ENCODE measurements at places on chromosomes 11 and 22. TPM values are rescaled to one million over a fixed set of nuclear protein-coding genes. Genes with fewer than 3 reads are reported as not detected.

DNA sequence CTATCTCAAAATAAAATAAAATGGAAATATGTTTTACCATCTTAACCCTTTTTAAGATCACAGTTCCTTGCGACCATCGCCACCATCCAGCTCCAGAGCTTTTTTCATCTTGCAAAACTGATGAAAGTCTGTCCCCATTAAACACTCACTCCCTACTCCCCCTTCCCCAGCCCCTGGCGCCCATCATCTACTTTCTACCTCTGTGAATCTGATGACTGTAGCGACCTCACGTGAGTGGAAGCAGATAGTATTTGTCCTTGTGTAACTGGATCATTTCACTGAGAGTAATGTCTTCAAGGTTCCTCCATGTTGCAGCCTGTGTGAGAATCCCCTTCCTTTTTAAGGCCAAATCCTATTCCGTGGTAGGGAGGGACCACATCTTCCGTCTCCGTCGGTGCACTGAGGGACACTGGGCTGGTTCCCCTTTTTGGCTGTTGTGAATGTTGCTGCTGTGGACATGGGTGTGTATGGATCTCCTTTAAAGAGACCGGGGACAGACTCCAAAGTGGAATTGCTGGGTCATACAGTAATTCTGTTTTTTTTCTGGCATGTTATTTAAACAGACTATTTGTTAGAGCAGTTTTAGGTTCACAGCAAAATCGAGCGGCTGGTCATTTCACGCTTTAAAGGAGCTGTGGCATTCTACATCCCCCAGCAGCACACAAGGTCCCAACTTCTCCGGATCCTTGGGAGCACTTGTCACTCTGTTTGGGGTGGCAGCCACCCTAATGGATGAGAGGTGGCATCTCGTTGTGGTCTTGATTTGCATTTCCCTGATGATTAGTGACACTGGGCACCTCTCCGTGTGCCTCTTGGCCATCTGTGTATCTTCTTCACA, 120.0 kb downstream of the KCNQ1 start:
- no peak overlapping the region for H3K27ac ChIP-seq
- H3K27me3 ChIP-seq = no peaks in the 10 kb centered on the region
- H3K36me3 ChIP-seq = no peaks in the 10 kb centered on the region
- no peak overlapping the region for H3K4me3 ChIP-seq

DNA sequence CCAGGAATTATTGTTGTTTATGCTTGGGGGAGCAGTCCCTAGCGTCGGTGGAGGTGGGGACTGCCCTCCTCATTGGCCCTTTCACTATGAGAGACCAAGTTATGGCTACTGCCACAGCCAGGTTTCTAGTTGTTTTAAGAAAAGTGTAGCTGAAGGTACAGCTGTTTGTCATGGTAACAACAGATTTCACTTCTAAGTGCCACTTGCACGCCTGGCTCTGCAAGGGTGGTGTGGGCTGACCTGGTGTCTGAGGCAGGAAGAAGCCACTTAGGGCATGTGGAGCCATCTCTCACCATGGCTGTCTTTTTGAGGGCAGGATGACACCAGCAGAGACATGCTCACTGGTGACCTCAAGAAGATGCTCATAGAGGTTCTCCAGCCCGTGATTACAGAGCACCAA, 46.3 kb upstream of the MPEG1 start:
- no peak for DNase-seq
- no peak overlapping the region for H3K27ac ChIP-seq
- H3K4me3 ChIP-seq = no peak overlapping the region

The LIMK2 gene
- total RNA-seq = 27.7 TPM

The KCNJ11 gene
- 0.53 TPM for total RNA-seq

DNA sequence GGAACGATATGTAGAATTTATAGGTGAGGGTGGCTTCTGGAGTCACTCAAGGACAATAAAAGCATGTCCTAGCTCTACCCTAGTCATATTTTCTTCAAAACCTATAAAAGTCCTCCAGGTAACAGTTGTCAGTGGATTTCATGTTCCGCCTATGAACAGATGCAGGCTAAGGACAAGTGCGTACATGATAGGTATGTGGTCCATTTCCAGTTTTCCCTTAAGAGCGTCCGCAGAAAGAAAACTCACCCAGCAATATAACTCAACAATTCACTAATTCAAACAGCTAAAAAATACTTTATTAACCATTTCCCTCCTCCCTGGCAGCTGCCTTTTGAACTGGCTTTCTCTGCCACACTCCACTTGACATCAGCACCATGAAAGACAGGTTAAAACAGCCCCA, 50.2 kb upstream of the CCDC34 start:
- no peak for DNase-seq
- no peaks in the 10 kb centered on the region for H3K27me3 ChIP-seq
- no peak overlapping the region for H3K4me3 ChIP-seq
- H3K4me1 ChIP-seq = no peaks in the 10 kb centered on the region

DNA sequence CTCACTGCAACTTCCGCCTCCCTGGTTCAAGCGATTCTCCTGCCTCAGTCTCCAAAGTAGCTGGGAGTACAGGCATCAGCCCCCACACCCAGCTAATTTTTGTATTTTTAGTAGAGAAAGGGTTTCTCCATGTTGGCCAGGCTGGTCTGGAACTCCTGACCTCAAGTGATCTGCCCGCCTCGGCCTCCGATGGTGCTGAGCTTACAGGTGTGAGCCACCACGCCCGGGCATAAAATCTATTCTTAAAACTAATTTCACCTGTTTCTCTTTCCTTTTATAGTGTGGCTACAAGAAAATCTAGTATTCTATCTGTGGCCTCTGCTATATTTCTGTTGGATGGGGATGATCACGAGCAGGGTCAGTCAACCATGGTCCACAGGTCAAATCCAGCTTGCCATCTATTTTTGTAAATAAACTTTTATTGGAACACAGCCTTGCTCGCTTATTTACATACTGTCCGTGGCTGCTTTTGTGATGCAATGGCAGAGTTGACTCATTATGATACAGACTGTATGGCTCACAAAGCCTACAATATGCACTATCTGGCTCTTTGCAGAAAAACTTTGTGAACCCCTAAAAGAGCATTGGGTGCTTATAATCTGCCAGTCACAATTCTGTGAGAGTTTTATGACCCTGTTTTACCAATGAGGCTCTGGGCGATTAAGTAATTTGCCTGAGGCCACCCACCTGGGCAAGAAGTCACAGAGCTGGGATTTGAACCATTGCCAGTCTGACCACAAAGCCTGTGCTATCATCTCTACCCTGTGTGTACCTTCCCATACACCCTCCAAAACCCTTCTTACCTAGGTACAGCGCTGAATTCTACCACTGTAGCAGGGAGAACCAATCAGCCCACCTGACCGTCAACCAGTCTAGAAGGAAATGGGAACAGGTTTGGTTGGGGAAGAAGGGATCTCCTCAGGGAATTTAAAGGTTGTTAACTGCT, 28.3 kb downstream of the SLC1A2 start:
- no peak for DNase-seq
- no peaks in the 10 kb centered on the region for H3K36me3 ChIP-seq
- peaks cover 16% of the 10 kb centered on the region for H3K4me1 ChIP-seq
- H3K27me3 ChIP-seq = no peaks in the 10 kb centered on the region
- H3K4me3 ChIP-seq = no peak overlapping the region
- no peak overlapping the region for H3K27ac ChIP-seq

DNA sequence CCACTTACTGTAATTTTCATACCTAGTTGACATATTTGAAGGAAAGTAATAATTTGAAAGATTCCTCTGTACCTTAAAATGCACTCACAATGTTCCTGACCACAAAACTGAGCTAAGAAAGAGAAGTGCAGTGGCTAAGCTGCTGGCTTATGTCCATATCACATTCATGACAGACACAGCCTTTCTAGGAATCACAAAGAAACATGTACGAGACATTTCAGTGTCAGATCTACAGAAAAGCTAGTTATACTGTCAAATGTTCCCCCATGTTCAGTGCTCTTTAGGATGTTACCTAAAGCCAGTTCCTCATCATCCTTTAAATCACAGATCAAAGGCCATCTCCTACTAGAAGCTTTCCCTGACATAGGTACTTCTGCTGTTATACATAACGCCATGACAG, 142.2 kb upstream of the C11orf58 start:
- no peak overlapping the region for H3K4me3 ChIP-seq
- no peaks in the 10 kb centered on the region for H3K36me3 ChIP-seq
- DNase-seq = no peak
- no peaks in the 10 kb centered on the region for H3K4me1 ChIP-seq
- H3K27me3 ChIP-seq = no peaks in the 10 kb centered on the region

The TMA7B gene
- total RNA-seq = 1.4 TPM

GRCh38 chr11:113241636-113242054, 72.7 kb upstream of the TTC12 start:
- H3K36me3 ChIP-seq = no peaks in the 10 kb centered on the region
- H3K4me3 ChIP-seq = no peak overlapping the region
- DNase-seq = no peak
- peaks cover 3% of the 10 kb centered on the region for H3K27me3 ChIP-seq
